ENCODE measurements at places on chromosomes 16 and 17.
A peak's percentile ranks its signal among the peaks of the same experiment; 100 is the strongest.

GRCh38 chr16:85492295-85492864, 120.7 kb upstream of the GSE1 start:
- DNase-seq = no peak

- no peak for DNase-seq
Measured at GRCh38 chr16:53666786-53667415, 36.8 kb downstream of the RPGRIP1L start.

GRCh38 chr17:75817571-75817970, 26.6 kb downstream of the UNC13D start:
- DNase-seq = no peak

GRCh38 chr17:82418001-82418986, at the start of the genes HEXD and OGFOD3:
Gene HEXD (plus strand): TSS chr17:82418347. CDS start chr17:82419800, 1,453 bp downstream.
Gene OGFOD3 (minus strand): TSS chr17:82418586. CDS start chr17:82418485, 101 bp downstream.
- peak; percentile 93 for DNase-seq

GRCh38 chr16:20611350-20611902, 35.3 kb upstream of the ACSM2B start:
- DNase-seq = no peak

DNA sequence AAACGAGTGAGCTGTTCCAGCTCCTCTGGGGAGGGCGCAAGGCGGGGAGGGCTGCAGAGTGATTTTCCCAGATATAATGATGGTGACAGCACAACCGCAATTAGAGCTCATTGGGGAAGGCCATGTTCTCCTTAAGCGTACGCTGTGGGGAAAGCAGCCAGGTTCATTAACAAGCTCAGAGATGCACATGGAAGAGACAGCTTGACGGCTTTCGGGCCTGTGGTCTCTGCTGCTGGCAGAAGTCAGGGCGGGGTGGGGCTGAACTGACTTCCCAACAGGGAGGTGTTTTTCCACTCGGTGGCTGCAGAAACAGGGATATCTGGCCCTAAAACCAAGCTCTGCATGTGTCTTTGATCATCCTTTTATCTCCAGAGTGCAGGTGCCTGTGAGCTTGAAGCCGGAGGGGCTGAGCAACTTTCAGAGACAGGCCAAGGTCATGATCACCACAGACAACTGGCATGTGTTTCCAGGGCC, 24.0 kb upstream of the CACNG1 start:
- no peak for DNase-seq

GRCh38 chr17:55742272-55743102, 8.4 kb upstream of the PCTP start:
- peak; percentile 10 for DNase-seq

DNA sequence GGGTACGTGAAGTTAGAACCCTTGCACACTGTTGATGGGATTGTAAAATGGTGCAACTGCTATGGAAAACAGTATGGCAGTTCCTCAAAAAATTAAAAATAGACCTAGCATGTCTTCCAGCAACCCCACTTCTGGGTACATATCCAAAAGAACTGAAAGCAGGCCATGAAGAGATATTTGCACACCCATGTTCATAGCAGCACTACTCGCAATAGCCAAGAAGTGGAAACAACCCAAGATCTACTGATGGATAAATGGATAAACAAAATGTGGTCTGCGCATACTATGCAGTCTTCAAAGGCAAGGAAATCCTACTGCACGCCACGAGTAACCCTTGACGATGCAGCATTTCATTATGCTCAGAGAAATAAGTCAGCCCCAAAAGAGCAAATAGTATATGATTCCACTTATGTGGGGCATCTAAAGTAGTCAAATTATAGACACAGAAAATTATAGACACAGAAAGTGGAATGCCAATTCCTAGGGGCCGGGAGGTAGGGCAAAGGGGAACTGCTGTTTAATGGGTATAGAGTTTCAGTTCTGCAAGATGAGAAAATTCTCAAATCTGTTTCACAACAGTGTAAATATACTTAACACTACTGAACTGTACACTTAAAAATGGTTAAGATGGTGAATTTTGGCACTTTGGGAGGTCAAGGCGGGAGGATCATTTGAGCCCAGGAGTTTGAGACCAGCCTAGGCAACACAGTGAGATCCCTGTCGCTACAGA, 17.2 kb downstream of the CORO7 start:
- no peak for DNase-seq
